ENCODE measurements at places on chromosomes 11 and 22.

GRCh38 chr11:109350091-109350490, 71.9 kb upstream of the C11orf87 start:
- DNase-seq: no peak

DNA sequence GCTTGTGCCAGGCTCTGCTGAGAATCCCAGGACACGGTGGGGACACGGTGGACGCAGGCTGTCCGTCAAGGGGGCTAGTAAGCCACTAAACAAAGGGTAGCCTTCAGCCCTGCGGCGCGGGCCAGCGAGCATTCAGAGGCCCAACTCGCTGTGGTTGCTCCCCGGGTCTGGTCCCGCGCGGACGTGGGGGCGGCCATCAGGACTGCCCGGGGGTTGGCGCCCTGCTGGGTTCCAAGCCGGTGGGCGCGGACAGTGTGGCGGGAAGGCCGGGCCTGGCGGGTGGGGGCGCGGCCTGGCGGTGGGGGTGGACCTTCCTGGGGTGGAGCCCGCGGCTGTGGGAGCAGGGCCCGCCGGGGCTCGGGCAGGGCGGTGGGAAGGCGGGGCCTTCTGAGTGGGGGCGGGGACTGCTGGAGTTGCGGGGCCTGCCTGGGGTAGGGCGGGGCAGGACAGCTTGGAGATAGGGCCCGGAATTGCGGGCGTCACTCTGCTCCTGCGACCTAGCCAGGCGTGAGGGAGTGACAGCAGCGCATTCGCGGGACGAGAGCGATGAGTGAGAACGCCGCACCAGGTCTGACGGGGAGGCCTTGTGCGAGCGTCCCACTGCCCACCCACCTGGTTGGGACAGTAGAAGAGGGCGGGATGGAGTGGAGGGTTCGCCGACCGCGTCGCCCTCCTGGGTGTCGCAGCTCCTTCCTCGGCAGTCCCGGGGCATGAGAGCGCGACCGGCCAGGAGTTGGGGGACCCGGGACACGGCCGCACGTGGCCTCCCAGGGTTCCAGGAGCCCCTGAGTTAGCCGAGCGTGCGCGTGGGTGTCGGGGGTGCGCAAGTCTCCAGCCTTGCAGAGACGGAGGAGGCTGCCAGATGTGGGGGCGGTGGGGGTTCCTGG, at the start of gene SERHL2:
TSS of gene SERHL2 (plus strand) at position 482 of the 887 bp plus-strand sequence. CDS start at position 547, 65 bp downstream.
- peak; percentile 76 for DNase-seq

DNA sequence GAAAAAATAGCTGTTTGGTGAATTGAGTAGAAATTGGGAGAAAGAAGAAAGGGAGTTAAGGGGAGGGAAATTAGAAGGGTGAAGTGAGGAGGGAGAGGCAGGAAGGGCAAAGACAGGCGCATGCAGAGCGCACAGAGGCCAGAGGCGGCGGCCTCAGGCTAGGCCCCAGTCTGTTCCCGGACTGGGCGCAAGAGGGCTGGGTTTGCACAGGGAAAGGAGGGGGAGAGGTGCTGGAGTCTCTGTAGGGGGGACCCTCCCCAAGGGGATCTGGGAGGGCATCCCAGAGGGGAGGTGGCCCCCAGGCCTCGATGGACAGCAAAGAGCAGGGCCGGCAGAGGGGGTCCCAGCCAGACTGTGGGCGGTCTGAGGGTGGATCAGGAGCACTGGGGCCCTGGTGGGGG, 1.3 kb upstream of the FLRT1 start:
- no peak for DNase-seq

DNA sequence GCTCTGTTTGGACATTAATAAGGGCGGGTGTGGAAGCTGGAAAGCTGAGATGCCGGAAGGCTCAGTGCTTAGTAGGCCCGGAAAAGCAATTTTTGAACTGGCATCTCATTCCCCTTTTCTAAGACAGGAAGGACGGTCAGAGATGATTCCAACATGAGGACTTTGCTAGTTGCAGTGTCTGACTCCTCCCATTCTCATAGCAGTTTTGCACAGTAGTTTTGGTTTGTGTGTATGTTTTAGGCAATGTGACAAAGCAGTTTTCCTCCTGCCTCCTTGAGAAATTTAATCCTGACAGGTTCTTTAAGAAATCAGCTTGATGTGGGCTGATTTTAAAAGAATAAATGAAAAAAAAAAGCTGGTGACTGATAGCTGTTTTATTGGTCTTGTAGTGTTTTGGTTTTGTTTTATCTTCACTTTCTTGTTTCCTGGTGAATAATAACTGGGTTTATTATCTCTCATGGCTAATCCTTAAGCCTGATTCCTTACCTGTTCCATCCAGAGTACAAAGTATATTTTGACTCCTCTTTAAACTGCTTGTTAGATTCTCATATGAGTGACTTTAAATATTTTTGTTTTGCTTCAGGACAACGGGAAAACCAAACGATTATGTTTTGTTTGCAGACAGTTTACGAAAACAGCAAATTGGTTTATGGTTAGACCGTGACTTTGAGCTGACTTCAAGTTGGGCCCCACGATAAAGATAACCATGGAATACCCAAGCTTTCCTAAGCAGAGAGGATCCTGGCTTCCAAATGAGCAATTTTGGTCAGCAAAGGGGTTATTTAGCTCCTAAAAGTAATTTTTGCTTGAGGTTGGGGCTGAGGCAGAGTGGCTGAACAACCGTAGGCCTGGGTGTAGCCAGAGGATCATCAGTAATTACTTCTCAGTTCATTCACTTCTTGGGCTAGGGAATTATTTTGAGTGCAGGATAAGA, 3.4 kb downstream of the PTPRJ start:
- DNase-seq: no peak

DNA sequence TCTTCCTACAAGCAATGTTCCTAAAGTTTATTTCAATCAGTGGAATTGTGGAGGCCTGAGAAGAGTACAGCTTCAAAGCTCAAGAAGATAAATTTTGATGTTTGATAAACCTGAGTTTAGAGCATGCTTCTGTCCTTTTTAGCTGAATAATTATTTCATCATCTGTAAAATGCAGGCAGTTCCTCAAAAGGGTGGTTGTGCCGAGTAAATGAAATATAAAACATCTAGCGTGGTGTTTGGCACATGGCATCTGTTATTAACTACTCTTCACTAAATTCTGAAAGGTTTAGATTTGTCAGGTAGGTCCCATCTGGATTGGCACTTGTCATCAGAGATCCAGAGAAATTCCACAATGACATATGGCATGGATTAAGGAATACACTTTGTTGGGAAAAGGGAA, 155.1 kb downstream of the DDX10 start:
- DNase-seq: no peak

- DNase-seq: no peak
These were observed 439 bp downstream of the SNX32 start for GRCh38 chr11:65834202-65834601.

GRCh38 chr11:118911880-118912741, 13.6 kb downstream of the BCL9L start:
- DNase-seq: peak; percentile 48

GRCh38 chr22:48523091-48523490, 1304.6 kb downstream of the BRD1 start:
- no peak for DNase-seq

DNA sequence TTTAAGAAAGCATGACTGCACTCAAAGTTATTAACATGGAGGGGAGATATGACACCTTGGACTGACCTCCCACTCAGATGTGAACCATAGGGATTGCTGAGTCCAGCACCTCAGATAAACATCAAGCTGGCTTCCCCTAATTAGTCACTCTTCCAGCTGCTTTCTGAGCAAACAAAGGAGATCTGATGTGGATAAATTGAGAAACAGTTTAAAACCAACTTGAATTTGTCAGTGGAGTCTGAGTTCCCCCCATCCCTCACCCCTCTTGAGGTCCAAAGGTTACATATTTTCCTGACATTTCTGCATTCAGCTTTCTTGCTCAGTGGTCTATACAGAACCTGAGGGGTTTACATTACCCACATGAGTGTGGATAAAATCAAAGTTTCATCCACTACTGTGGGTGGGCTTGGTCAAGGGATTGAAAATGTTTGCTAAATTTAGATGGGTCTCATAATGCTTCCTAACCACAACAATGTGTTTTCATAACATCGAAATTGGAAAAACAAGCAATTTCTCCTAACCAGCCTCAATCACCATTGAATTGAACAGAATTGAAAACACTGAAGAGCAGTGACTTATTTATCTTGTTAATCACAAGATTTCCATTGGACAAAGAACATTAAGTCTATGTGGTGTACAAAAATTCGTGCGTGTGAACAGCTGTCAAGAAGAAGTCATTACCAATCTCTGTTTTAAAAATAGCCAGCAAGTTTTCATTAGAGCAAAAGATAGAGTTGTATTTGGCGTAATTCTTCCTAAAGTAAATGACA, 292.3 kb downstream of the METTL15 start:
- DNase-seq: no peak

GRCh38 chr11:96967616-96968015, 577.8 kb downstream of the JRKL start:
- DNase-seq: no peak

- DNase-seq: no peak
These were observed 25.0 kb downstream of the PARVG start for GRCh38 chr22:44205516-44206329.

GRCh38 chr11:120221115-120221752, 10.4 kb downstream of the OAF start:
- no peak for DNase-seq

DNA sequence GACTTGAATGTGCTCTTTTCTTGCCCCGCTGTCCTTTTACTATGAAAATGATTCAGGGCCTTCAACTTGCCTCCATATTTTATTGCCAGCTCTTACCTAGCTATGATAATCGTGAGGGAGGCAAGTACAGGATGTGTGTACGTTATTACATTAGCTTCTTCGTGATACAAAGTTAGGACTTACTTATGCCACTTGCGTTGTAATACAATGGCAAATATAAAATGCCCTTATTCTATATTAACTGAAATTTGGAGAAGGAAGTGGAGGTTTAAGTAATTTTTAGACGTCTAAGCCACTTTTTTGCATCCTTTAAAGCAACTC, 10.8 kb upstream of the CCT8L2 start:
- no peak for DNase-seq

GRCh38 chr11:11843211-11843621, 1.4 kb downstream of the USP47 start:
- no peak for DNase-seq

- DNase-seq: no peak
These were observed 12.7 kb upstream of the TMA7B start for GRCh38 chr22:39947220-39948216.

GRCh38 chr11:106208760-106209159, 131.3 kb downstream of the AASDHPPT start:
- no peak for DNase-seq

GRCh38 chr11:28981381-28981780, 873.2 kb downstream of the METTL15 start:
- DNase-seq: no peak

- DNase-seq: no peak
These were observed 273.9 kb downstream of the SBF2 start for GRCh38 chr11:10019906-10020682.

DNA sequence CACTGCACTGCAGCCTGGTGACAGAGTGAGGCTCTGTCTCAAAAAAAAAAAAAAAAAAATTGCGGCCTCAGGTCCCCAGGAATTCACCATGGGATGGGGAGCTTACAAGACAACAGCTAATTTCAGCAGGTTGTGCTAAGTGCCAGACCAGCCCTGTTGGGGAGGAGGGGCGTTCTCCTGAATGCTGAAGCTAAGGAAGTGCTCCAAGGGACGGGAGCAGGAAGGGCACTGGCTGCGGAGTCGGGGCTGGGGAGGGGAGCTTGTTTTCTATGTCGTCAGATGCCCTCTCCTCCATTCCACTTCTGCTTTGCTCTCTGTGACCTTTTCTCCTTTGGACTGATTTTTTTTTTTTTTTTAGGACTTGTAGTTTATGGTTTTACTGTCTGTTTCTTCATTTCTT, 4.5 kb downstream of the ADAMTS15 start:
- no peak for DNase-seq

DNA sequence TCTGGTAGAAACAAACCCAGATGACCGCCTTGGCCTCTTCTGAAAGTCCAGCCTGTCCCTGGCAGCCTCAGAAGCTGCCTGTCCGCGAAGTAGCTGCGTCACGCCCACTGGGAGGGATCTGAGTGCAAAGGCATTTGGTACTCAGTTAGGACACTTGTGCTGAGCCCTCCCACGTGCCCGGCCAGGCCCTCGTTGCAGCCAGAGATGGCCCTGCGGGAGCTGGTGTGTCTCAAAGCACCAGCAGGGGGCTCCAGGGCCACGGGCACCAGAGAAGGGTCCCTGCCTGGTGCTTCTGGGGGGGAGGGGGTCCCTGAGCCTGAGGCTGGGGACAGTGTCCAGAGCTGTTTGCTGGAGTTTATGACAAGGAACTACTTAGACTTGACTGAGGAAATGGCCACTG, 5.8 kb downstream of the SELENOO start:
- DNase-seq: no peak

DNA sequence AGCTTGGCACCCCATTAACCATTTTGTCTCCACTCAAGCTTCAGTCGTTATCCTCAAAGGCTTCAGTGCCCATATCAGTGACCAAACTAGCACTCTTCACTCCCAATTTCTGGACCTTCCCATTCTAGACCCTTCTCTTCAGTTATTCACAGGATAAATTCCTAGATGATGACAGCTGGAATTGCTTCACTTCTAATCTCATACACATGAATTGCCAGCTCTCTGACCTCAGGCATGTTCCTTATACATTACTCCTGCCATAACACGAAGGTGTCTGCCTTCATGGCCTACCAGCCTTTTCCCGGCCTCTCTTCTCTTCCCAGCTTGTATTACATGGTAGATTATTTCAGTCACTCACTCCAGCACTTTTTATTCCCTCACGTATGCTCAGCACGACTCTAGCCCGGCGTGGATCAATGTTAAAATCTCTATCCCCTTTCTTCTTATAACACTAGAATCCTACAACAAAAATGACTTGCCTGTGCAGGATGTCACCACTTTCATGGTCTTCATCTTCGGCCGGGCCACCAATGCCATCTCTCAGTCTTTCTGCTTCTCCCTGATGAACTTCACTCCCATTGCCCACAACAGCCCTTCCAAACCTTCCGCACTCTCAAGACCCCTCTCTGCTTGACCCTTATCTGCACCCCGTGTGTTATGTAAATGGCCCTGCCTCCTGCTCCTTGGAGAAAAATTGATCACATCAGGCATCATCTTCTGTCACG, 36.9 kb downstream of the EIF3F start:
- no peak for DNase-seq

DNA sequence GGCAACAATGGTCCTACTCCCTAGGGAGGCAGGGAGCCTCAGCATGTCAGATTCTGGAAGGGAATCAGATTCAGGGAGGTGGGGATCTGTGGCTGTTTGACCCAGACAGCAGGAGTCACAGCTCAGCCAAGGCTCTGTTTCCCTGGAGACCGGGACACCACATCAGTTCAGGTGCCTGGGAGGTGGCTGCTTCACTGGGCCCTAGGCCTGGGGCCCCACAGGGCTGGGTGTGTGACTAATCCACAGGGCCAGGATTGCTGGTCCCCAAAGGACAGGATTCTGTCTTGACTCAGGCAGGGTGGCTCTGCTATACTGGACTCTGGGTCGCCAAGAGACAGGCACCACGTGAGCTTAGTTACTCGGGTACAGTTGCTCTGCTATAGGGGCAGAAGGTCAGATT, 3.5 kb upstream of the OR5AN1 start:
- DNase-seq: no peak

- no peak for DNase-seq
These were observed 39.3 kb downstream of the ALKBH8 start for GRCh38 chr11:107526197-107526596.

GRCh38 chr22:47366026-47366767, 603.7 kb downstream of the TBC1D22A start:
- DNase-seq: no peak

GRCh38 chr11:75745807-75746206, 22.8 kb upstream of the DGAT2 start:
- no peak for DNase-seq

GRCh38 chr11:43708776-43709175, 28.2 kb downstream of the HSD17B12 start:
- DNase-seq: no peak

GRCh38 chr22:41410311-41410751, 28.6 kb downstream of the TEF start:
- no peak for DNase-seq

Data from activated naive CD4-positive, alpha-beta T cell (primary cell).